ENCODE measurements at places on chromosomes 6 and 20.

- no peak for DNase-seq
Observed at GRCh38 chr6:2868637-2869036, 27.0 kb upstream of the SERPINB1 start.

GRCh38 chr6:20876036-20876435 is 341.8 kb downstream of the CDKAL1 start:
- no peak for DNase-seq

GRCh38 chr6:48714250-48714649 is 603.3 kb upstream of the PTCHD4 start:
- no peak for DNase-seq

- DNase-seq, result no peak
Observed at GRCh38 chr6:12586721-12587480, 129.7 kb upstream of the PHACTR1 start.

GRCh38 chr6:135423649-135424128 is 73.9 kb downstream of the AHI1 start:
- no peak for DNase-seq

All from activated CD4-positive, CD25-positive, alpha-beta regulatory T cell treated with anti-CD3 and anti-CD28 coated beads, Interleukin-2, amount 50 U/mL, for 16 hours (primary cell).